CD4-positive, alpha-beta T cell treated with Interleukin-4 for 1 hour (primary cell): ENCODE measurements at places on chromosomes 13 and 19.
A peak's percentile ranks its signal among the peaks of the same experiment; 100 is the strongest.

DNA sequence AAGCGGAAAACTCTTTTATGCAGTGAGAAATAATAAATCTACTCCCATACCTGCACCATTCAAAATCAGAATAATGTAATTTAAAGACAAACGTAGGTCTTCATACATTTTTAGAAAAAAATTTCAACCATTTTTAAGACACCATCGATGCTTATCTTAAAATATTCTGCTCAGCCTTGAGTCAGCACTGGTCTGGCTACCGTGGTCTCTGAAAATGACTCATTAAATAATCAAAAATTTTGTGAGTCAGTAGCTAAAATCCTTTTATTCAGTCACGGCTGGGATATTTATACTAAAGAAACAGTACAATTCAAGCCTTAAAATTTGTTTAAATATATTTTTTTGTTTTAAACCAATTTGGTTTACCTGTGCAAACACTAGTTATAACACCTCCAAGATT is 2862.8 kb upstream of the PCDH20 start:
- DNase-seq: no peak

- no peak for DNase-seq
Observed at GRCh38 chr19:2079076-2079864, 16.9 kb downstream of the MOB3A start.

GRCh38 chr19:38293281-38293680 is 10.8 kb upstream of the C19orf33 start:
- no peak for DNase-seq

GRCh38 chr13:38419312-38419873 is 69.7 kb downstream of the UFM1 start:
- DNase-seq: no peak

DNA sequence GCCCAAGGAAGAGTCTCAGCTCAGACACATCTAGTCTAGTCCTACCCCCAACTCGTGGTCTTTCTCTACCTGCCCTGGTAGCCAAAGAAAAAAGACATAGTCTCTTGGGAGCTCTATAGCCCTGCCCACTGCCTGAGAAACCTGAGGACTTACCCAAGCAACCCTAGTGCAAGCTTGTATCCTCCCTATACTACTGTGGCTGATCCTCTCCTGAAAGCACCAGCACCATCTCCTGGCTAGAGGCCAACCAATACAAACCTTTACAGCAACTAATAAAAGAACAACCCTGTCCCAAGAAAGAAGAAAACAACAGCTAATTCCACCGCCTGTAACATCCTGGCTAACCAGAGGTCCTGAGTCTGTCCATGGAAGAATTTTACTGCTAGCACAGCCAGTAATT is 532.4 kb downstream of the SLITRK6 start:
- DNase-seq: no peak

DNA sequence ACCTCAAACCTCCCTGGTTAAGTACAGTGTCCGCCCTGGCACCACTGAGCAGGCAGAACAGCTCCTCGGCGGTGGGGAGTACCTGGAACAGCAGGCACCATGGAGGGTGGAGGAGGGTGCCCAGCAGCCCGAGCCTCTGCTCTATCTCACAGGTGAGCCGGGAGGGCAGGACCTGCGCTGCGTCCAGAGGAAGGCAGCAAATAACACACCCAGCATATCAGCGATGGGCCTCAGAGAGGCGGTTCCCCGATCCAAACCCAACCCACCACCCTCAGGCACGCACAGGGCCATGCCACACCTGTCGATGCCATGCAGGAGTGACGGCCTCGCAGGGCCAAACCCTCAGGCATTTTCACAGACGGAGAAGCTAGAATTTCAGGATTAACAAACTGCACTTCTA is 11.8 kb downstream of the PEPD start:
- no peak for DNase-seq

DNA sequence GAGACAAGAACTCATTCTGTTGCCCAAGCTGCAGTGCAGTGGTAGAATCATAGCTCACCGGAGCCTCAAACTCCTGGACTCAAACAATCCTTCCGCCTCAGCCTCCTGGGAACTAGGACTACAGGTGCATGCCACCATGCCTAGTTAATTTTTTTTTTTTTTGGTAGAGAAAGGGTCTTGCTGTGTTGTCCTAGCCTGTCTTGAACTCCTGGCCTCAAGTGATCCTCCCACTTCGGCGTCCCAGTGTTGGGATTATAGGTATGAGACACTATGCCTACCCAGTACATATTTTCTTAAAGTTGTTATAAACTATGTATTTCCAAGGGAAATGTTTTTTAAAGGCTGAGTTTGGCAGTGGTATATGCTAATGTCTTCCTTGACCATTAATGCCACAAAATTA is 412.6 kb downstream of the KLF12 start:
- DNase-seq: no peak

DNA sequence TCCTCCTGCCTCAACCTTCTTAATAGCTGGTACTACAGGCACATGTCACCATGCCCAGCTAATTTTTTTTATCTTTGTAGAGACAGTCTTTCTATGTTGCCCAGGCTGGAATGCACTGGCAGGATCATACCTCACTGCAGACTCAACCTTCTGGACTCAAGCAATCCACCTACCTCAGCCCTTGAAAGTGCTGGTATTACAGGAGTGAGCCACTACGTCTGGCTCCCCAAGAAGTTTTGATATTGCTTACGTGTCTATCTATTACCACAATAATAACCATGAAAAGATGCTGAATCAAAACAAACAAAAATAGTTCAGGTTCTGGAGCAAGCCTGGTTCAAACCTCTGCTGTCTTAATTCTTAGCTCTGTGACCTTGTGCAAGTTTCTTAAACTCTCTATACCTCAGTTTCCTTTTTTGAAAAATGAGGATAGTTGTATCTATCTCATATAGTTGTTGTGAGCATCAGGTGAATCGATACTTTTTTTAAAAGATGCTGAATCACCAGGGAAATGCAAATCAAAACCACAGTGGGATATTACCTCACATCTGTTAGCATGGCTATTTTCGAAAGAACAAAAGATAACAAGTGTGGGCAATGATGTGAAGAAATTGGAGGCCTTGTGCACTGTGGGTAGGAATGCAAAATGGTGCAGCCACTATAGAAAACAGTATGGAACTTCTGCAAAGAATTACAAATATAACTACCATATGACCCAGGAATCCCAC is 19.0 kb upstream of the LEUTX start:
- DNase-seq: no peak

- DNase-seq: no peak
Observed at GRCh38 chr19:41076286-41076685, 12.0 kb upstream of the CYP2A13 start.

GRCh38 chr13:67117010-67117550 is 113.1 kb downstream of the PCDH9 start:
- no peak for DNase-seq

- no peak for DNase-seq
Observed at GRCh38 chr13:27904719-27905118, 15.1 kb upstream of the PDX1 start.

- no peak for DNase-seq
Observed at GRCh38 chr13:37068962-37069361, 9.5 kb upstream of the SUPT20H start.

GRCh38 chr13:81874253-81874652 is 1533.3 kb upstream of the SPRY2 start:
- DNase-seq: no peak

GRCh38 chr13:28953714-28954418 is 133.7 kb downstream of the MTUS2 start:
- DNase-seq: no peak

- no peak for DNase-seq
Observed at GRCh38 chr13:110799246-110800236, 86.0 kb downstream of the ING1 start.

- no peak for DNase-seq
Observed at GRCh38 chr13:99287551-99287950, 19.6 kb downstream of the GPR183 start.

- no peak for DNase-seq
Observed at GRCh38 chr13:97879646-97880310, 73.7 kb upstream of the IPO5 start.

- DNase-seq: no peak
Observed at GRCh38 chr19:7225741-7226140, 68.5 kb downstream of the INSR start.

GRCh38 chr19:16890461-16891184 is 1.8 kb downstream of the F2RL3 start:
- DNase-seq: no peak

DNA sequence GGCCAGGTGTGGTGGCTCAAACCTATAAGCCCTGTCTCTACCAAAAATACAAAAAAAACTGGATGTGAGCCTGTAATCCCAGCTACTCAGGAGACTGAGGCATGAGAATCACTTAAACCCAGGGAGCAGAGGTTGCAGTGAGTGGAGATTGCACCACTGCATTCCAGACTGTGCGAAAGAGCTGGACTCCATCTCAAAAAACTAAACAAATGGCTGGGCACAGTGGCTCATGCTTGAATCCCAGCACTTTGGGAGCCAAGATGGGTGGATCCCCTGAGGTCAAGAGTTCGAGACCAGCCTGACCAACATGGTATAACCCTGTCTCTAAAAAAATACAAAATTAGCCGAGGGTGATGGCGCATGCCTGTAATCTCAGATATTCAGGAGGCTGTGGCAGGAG is 34.9 kb upstream of the ZNF83 start:
- DNase-seq: no peak

DNA sequence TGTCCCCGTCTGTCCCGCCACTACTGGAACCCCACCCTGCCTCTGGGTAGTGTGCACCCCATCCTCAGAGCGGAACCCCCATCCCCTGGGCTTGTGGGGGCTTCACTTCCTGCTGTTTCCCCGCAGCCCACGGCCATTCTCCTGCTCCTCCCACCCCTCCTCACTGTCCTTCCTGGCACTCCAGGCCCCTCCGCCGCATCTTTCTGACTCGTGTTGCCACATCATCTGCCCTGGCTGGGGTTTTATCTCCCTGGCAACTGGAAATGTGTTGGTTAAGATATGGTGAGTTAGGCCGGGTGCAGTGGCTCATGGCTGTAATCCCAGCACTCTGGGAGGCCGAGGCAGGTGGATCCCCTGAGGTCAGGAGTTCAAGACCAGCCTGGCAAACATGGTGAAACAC is 37.3 kb downstream of the KDM4B start:
- no peak for DNase-seq

GRCh38 chr13:27036236-27036981 is 135.2 kb downstream of the USP12 start:
- DNase-seq: no peak

DNA sequence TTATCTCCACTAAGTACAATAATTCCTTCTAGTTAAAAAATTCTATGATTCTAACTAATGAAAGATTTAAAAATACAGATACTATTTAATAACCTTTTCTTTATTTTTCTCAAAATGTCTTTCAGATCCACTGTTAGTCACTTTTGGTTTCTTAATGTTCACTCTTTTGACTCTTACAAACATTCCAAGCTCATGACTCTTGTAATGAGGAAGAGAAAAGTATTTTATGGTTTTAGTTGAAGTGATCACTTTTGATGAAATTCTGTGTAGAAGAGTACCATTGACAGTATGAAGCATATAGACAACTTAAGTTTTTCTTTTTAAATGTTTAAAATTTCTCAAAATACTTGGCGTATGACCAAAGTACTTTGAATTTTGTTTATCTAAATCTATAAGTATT is 27.8 kb downstream of the COG3 start:
- DNase-seq: no peak

DNA sequence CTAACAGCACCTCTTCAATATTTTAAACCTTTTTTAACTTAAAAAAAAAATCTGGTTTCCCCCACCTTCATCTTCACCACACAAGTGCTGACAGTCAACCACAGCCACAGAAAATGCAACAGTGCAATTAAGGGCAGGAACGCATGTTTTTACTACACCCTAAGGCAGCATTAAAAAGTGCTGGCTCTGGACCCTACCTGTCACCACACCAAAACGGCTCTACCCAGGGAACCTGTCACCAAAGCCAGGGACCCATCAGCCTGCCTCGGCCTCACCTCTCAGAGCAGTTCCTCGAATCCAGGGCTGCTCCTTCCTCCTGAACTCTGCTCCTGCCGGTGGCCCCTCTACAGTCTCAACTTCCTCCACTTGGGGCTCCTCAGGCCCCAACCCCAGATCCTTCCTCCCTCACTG is 22.5 kb upstream of the SLC35E1 start:
- peak; percentile 44 for DNase-seq

DNA sequence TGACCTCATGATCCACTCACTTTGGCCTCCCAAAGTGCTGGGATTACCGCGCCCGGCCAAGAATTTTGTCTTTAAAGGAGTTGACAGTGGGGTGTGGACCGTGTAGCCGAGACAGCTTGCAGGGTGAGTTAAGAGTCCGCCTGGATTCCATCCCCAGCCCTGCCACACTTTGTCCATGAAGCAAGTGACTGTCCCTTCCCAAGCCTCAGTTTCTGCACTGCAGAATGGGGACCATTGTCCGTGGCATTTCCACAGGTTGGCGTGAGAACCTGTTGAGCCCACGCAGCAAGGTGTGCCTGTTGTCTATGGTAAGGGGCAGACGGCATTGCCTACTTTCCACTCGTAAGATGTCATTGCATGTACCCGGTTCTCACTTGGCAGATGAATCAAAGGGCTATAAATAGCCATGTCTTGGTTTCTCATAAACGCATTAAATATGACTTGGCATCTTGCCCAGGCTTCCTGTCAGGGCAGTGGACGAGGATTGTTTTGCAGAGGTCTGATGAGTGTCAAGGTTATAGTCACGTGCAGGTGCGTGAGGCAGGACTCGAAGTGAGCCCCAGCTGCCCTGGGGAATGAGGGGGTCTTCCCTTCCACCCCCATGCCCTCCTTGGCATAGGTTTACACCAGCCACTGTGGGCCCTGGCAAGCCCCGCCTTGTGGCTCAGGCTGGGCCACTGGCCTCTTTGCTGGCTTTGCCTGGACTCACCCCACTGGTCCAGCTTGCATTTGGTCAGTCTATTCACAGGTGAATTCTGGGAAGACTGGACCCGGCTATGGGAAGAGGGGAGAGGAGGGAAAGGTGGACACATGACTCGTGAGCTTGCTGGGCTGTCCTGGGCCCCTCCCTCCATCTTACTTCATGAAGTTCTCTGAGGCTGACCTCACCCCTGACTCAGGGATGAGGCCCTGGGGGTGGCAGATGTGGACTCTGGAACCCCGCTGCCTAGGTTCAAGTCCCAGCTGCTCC is 14.6 kb downstream of the FAM187B start:
- DNase-seq: peak; percentile 93
